ENCODE measurements at places on chromosomes 3 and 15.

DNA sequence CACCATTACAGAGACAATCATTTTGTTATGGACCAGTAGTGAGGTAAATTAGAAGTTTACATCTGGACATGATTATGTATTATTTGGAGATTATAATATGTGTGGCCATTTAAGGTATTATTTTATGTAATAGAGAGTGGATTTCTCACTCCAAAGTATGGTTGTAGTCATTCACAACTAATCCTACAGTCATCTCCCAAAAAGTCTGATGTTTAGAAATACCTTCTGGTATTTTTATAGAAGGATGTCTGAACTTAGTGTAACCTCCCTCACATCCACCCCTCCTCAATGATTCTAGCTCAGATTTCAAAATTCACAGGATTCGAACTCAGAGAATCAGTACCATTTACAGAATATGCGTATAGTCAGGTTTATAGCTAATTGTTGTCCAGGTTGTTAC, 346.6 kb upstream of the MEIS2 start:
- no peak for DNase-seq
- no peaks in the 10 kb centered on the region for H3K36me3 ChIP-seq
- no peak overlapping the region for H3K4me3 ChIP-seq
- no peaks in the 10 kb centered on the region for H3K27me3 ChIP-seq
- H3K4me1 ChIP-seq: no peaks in the 10 kb centered on the region

DNA sequence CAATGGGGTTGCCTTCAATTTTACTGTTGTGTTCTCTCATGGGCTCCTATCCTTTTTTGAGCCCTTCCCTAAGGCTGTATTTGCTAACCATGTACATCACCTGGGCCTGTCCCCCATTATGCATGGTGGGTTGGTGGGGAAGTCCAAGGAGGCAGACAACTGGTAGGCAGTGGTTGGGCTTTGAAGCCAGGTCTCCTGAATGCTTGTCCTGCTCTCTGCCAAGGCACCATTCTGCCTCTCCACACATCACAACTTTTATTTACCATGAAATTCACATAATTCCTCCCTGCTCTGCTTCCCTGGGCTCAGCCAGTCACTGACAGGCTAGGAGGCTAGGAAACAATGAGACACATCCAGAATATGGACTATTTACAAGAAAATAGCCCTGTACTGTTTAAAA, 41.0 kb upstream of the COPB2 start:
- H3K4me1 ChIP-seq: peaks cover 13% of the 10 kb centered on the region
- no peak overlapping the region for H3K27ac ChIP-seq
- no peaks in the 10 kb centered on the region for H3K36me3 ChIP-seq
- no peaks in the 10 kb centered on the region for H3K27me3 ChIP-seq

GRCh38 chr15:55960946-55961345, 32.5 kb downstream of the NEDD4 start:
- no peaks in the 10 kb centered on the region for H3K4me1 ChIP-seq
- no peak overlapping the region for H3K27ac ChIP-seq
- H3K4me3 ChIP-seq: no peak overlapping the region
- no peak for DNase-seq
- H3K27me3 ChIP-seq: no peaks in the 10 kb centered on the region

- no peak overlapping the region for H3K27ac ChIP-seq
- no peaks in the 10 kb centered on the region for H3K36me3 ChIP-seq
- peaks cover 25% of the 10 kb centered on the region for H3K4me1 ChIP-seq
- H3K27me3 ChIP-seq: no peaks in the 10 kb centered on the region
These were observed 3.2 kb upstream of the ATP13A3 start for GRCh38 chr3:194489736-194490612.

DNA sequence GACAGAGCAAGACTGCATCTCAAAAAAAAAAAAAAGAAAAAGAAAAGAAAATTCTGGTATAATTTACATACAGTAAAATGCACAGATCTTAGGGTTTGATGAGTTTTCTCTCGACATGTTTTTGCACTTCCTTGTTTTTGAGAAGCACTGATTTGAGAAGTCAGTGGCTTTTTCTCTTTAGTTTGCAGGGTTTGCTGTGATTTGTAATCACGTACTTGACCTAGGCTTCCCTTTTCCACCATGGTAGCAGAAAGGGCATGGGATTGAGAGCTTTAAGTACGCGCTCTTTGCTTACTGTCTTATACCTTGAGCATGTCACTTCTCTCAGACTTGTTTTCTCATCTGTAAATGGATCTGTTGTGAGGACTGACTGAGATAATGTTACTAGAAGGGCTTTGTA, 4.1 kb downstream of the VHL start:
- DNase-seq: no peak
- no peak overlapping the region for H3K27ac ChIP-seq
- H3K4me1 ChIP-seq: peaks cover 24% of the 10 kb centered on the region
- H3K27me3 ChIP-seq: no peaks in the 10 kb centered on the region
- H3K4me3 ChIP-seq: no peak overlapping the region
- peaks cover 7% of the 10 kb centered on the region for H3K36me3 ChIP-seq

DNA sequence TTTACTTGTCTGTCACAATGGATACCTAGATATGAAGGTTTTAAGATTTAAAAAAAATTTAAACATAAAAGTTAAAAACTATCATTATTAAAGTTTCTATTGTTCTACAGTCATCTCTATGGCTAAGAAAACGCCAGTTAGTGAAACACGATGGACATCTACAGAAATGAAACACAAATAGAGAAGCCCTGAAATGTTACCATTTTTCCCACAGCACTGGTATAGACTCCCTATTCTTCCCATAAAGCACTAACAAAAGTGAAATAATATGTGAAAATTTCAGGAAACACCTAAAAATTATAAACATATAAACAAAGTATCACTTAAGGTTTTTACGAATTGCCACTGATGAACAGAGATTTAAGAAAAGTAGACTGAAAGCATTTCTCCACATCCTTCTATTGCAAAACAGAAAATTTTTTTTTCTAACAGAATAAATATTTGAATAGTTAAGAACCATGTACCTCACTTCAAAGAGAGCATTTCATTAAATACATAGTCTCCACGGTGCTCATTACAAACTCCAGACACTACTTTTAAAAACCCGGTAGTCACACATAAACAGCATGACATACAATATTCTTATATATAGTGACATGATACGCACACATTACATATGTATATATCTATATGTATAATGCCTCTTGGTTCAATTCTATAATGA, 7.1 kb upstream of the NEK10 start:
- no peaks in the 10 kb centered on the region for H3K4me1 ChIP-seq
- H3K27me3 ChIP-seq: no peaks in the 10 kb centered on the region
- H3K27ac ChIP-seq: no peak overlapping the region

- no peak overlapping the region for H3K4me3 ChIP-seq
- H3K36me3 ChIP-seq: no peaks in the 10 kb centered on the region
- H3K27ac ChIP-seq: no peak overlapping the region
These were observed 276.7 kb upstream of the SGO1 start for GRCh38 chr3:20462723-20463122.

DNA sequence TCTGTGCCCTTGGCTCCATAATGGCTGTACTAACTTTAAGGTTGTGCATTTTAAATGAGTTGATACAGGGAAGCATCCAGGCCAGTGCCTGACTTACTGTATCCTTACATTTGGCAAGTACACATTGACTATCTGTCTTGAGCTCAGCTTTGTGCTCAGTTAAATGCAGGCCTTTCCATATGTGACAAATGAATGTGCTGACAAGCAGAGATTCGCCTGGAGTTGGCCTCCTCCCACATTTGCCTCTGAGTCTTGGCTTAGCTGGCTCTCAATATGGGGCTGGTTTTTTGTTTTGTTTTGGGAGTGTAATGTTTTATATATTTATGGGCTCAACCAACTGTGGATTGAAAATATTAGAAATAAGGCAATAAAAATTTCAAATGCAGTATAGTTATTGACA, 29.7 kb downstream of the TRIM71 start:
- H3K27ac ChIP-seq: no peak overlapping the region
- no peaks in the 10 kb centered on the region for H3K4me1 ChIP-seq
- no peak overlapping the region for H3K4me3 ChIP-seq
- DNase-seq: no peak
- no peaks in the 10 kb centered on the region for H3K27me3 ChIP-seq

GRCh38 chr3:18282507-18282906, 142.6 kb downstream of the SATB1 start:
- H3K4me3 ChIP-seq: no peak overlapping the region
- H3K36me3 ChIP-seq: no peaks in the 10 kb centered on the region
- no peak overlapping the region for H3K27ac ChIP-seq

DNA sequence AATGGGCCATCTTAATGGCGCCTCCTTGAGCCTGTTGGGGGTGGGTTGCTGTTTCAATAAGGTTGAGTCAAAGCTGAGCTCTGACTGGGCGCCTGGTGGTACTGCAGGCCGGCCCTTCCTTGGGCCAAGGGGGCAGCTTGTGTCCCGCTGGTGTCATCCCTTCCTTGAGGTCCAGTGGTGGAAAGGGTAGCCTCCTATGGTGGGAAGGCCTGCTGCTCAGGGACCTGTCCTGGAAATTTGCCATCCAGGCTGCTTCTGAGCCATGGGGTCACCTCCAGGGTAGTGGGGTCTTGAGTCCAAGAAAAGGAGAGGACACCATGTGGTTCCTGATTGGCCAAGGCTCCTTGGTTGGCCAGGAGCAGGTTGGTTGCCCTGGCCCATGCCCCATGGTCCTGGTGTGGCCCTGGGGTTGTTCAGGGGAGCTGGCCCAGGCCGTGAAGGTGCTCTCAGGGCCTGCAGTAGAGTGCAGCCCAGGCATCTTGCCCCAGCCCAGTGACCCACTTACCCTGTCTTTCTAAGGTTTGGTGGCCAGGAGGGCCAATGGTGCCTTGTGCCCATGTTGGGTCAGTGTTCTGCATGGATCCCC, 188.7 kb downstream of the UBE3A start:
- no peaks in the 10 kb centered on the region for H3K27me3 ChIP-seq
- DNase-seq: no peak
- no peak overlapping the region for H3K27ac ChIP-seq
- H3K36me3 ChIP-seq: no peaks in the 10 kb centered on the region

DNA sequence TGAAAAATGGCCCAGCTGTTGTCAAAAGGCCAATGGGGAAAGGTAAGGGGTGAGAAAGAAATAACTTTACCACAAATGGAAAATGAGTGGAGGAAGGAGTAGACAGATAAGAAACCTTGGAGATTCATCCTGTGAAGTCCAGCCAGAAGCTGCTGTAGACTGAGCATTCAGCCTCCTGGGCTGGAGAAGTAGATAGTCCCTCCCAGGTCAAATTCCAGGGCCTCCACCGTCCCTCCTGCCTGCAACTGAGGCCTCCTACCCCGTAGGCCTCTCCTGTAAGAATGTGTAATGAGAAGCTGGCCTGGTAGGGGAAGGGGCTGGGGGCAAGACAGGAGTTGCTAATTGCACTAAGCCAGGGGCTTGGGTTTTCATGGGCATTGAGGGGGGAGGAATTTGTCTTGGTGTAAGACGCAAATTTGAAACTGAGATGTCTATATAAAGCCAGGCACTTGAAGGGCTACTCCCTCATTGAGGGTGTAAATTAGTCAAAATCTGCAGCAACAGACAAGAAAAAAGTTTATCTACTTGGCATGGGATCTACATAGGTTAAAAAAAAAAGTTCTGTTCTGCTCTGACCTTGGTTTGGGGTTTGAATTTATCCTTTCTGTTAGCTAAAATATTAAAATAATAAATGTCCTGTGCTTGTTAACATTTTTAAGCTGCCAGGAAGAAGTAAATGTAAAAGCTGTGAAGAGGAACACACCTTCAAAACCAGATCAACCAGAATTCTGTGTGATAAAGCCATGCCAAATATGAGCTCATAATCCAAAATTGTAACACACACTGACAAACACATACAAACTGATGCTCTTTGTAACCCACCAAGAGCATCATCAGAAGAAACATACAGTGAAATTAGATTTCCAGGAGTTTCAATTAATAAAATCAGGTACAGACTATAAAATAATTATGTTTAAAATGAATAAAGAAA, 1.7 kb upstream of the RBP2 start:
- peak overlapping the region; percentile 80 for H3K27ac ChIP-seq
- no peaks in the 10 kb centered on the region for H3K27me3 ChIP-seq
- no peak for DNase-seq
- no peaks in the 10 kb centered on the region for H3K36me3 ChIP-seq
- peaks cover 30% of the 10 kb centered on the region for H3K4me1 ChIP-seq
- no peak overlapping the region for H3K4me3 ChIP-seq

- no peak overlapping the region for H3K4me3 ChIP-seq
- DNase-seq: no peak
- H3K36me3 ChIP-seq: no peaks in the 10 kb centered on the region
- no peaks in the 10 kb centered on the region for H3K4me1 ChIP-seq
- no peak overlapping the region for H3K27ac ChIP-seq
These were observed 5.6 kb upstream of the AP3S2 start for GRCh38 chr15:89899295-89899945.

GRCh38 chr3:30259730-30260129, 346.7 kb upstream of the TGFBR2 start:
- H3K4me1 ChIP-seq: no peaks in the 10 kb centered on the region
- no peak overlapping the region for H3K27ac ChIP-seq
- no peaks in the 10 kb centered on the region for H3K36me3 ChIP-seq

GRCh38 chr3:4765212-4765611, 214.0 kb upstream of the BHLHE40 start:
- H3K4me3 ChIP-seq: no peak overlapping the region
- H3K4me1 ChIP-seq: peaks cover 21% of the 10 kb centered on the region
- no peaks in the 10 kb centered on the region for H3K36me3 ChIP-seq

GRCh38 chr15:49238342-49238741, 68.3 kb downstream of the GALK2 start:
- no peak overlapping the region for H3K27ac ChIP-seq
- H3K27me3 ChIP-seq: no peaks in the 10 kb centered on the region
- no peak overlapping the region for H3K4me3 ChIP-seq
- no peak for DNase-seq

- no peaks in the 10 kb centered on the region for H3K27me3 ChIP-seq
- no peak overlapping the region for H3K27ac ChIP-seq
- no peak overlapping the region for H3K4me3 ChIP-seq
- H3K36me3 ChIP-seq: no peaks in the 10 kb centered on the region
- no peaks in the 10 kb centered on the region for H3K4me1 ChIP-seq
These were observed 123.0 kb downstream of the FAM43A start for GRCh38 chr3:194808640-194809097.

DNA sequence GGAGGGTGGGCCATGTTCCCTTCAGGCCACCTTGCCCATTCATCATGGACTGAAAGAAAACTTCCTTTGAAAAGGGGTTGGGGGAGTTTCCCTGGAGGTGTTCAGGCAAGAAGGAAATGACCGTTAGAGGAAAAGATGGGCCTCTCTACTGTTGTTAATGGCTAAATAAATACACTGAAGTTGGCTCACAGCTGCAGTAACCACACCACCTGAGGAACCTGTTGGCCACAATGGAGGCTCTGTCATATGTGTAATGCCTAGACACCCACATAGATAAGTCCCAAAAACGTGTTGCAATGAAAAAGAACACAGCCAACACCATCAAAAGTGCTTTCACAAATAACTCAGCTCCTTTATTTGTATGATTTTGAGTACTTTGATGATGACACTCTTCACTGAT, 38.2 kb upstream of the FAM3D start:
- H3K4me3 ChIP-seq: no peak overlapping the region
- H3K27ac ChIP-seq: no peak overlapping the region
- DNase-seq: no peak
- no peaks in the 10 kb centered on the region for H3K27me3 ChIP-seq
- no peaks in the 10 kb centered on the region for H3K36me3 ChIP-seq

- H3K36me3 ChIP-seq: no peaks in the 10 kb centered on the region
- H3K4me3 ChIP-seq: no peak overlapping the region
- no peak overlapping the region for H3K27ac ChIP-seq
- no peaks in the 10 kb centered on the region for H3K27me3 ChIP-seq
- no peaks in the 10 kb centered on the region for H3K4me1 ChIP-seq
- no peak for DNase-seq
These were observed 67.1 kb downstream of the EXOG start for GRCh38 chr3:38563070-38563885.
